Osteoblast (primary cell): ENCODE measurements at places on chromosomes 16 and 17. TPM values are rescaled to one million over a fixed set of nuclear protein-coding genes. Genes with fewer than 3 reads are reported as not detected.

- DNase-seq, result no peak
Measured at GRCh38 chr17:34974179-34974578, 6.1 kb upstream of the LIG3 start.

- no peak for DNase-seq
Measured at GRCh38 chr16:85455534-85455933, 157.6 kb upstream of the GSE1 start.

Gene CFAP52
- total RNA-seq, result under 0.01 TPM in 1 of 2 replicates, not detected in the other

GRCh38 chr16:89765292-89765830, 44.0 kb downstream of the ZNF276 start:
- DNase-seq, result no peak

Gene RAB11FIP4
- total RNA-seq, result 0.29 and 0.72 TPM in 2 replicates

Gene RNF157
- total RNA-seq, result 0.29 and 0.36 TPM in 2 replicates

Gene STH
- not detected in 2 replicates for total RNA-seq

Gene PRSS22
- not detected in 2 replicates for total RNA-seq

DNA sequence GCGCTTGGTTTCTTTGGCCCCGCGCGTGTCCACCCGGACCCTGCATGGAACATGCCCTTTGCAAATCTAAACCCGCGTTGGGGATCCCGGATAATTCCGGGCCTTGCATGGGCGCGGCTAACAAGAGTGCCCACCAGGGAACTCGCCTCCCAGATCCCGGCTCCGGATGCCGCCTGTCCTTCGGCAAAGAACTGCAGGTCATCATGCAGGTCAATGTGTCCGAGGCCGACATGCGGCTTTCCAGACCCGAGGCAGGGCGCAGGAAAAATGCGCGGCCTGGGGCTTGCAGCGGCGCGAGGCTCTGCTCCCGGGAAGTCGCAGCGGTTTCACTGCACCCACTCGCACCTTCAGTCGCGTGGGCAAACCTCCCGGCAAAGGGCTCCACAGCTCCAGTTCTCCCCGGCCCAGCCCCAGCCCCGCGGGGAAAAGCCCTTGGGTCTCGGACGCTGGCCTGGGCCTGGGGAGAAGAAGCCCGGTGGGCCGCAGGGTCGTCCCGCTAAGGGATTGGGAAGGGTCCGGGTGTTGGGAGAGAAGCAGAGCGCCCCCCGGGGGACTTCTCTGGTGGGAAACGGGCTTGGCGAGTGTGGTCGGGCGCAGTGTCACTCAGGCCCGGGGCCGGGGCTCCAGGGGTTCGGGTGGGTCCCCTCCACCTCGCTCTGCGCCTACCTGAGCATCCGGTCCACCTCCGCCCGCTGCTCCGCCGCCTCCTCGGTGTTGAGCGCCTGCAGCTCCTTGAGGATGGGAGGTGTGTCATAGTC, 805 bp downstream of the HNF1B start:
- no peak for DNase-seq
